ENCODE measurements at places on chromosomes 7 and 10.

DNA sequence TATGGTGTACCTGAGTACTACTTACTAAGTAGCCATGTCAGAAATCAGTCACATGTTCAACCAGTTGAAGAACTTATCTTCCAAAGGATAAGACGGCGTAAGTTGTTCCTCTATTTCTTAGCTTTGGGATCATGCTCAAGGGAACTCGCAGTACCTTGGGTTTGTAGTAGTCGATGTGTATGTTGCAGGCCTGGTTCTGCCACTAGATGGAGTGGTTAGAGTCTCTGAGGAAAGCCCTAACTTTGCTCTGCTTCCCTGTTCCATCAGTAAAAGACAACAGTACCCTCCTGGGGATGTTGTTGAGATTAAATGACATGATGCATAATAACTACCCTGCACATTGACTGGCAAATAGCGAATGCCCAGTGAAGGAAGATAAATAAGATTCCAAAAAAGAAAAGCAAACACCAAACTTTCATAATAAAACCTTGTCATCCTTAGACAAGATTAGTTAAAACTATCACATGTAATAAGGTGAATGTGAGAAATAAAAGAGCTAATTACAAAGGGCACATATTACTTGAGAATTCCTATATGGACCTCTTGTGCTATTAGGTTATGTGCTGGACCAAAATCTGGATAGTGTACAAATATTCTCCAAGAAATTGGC lies 165.9 kb downstream of the ABCA13 start:
- peak; percentile 62 for DNase-seq

DNA sequence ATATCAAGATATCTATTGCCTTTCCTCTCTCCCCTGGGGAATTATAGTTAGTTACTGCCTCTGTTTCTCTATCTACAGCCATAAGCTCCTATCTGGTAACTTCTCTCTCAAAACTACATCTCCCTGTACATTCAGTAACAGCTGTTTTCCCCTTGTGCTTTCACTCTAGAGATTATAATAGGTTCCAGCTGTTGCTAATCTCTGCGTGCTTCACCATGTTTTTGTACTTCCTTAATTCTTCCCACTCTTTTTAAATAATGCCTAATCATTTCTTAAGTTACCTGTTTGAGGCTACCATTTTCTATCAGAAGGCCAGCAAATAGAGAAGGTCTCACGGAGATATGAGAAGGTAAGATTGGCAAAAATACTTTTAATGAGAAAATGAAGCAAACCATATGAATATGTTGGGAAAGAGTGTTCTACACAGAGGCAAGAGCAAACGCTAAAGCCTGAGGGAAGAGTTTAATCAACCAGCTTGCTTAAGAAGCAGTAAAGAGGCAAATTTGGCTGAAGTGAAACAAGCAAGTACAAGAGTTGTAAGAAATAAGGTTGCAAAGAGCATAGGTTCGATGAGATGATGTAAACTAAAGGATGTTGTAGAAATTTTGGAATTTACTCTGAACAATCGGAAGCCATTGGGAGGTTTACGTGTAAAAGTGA lies 101.9 kb upstream of the HGF start:
- no peak for DNase-seq

DNA sequence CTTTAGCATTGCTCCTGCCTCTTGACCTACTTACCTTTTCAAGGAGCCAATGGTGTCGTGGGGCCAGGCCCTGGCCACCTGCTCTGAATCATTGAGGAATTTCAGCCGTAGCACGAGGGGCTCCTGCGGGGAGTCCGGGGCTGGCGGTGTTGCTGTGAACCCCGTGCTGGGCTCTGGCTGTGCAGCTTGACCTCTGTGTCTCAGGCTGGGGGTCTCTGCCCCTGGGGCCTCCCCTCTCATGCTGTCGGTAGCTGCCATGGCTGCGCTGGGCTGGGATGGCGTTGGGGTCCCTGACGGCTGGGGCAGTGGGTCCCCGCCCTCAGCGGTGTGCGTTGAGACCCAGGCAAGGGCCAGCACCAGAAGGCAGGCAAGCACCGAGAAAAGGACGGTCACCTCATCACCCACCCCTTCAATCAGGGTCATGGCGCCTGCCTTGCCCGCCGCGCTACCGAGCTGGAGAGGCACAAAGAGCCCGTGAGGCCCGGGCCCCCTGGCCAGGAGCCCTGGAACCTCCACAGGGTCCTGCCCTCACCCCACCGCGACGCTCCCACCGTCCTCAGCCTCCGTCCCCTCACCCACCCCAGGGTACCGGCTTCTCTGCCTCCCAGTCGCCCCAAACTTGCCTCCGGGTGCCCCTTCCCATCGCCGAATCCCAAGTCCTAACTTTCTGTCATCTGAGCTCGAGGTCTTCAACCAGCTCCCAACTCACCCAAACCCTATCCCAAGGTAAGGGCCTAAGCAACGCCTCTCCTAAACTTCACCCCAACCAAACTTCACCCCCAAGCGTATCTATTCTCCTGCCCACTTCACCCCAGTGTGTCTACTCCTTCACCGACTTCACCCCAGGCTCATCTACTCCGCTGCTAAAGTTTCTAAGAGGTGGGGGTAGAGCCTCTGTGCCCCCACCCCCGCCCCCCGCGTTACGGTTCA lies 887 bp downstream of the TMUB1 start:
- peak; percentile 74 for DNase-seq

GRCh38 chr7:2399848-2400587 lies 3.4 kb upstream of the CHST12 start:
- DNase-seq, result peak; percentile 68

GRCh38 chr10:14185316-14186045 lies 145.2 kb downstream of the FRMD4A start:
- DNase-seq, result peak; percentile 84
